ENCODE measurements at places on chromosomes 7 and 10. TPM values are rescaled to one million over a fixed set of nuclear protein-coding genes. Genes with fewer than 3 reads are reported as not detected.

FLNC gene
- not detected for total RNA-seq

OPN4 gene
- total RNA-seq = not detected

GJD4 gene
- not detected for total RNA-seq

ATOH7 gene
- total RNA-seq = not detected

ZMIZ2 gene
- 142 TPM for total RNA-seq

NPFFR1 gene
- total RNA-seq = not detected
